Activated CD4-positive, CD25-positive, alpha-beta regulatory T cell treated with anti-CD3 and anti-CD28 coated beads, Interleukin-2, amount 50 U/mL, for 72 hours (primary cell): ENCODE measurements at places on chromosomes 1 and 21.

- no peak for DNase-seq
Measured at GRCh38 chr1:200258447-200259375, 151.1 kb downstream of the ZNF281 start.

DNA sequence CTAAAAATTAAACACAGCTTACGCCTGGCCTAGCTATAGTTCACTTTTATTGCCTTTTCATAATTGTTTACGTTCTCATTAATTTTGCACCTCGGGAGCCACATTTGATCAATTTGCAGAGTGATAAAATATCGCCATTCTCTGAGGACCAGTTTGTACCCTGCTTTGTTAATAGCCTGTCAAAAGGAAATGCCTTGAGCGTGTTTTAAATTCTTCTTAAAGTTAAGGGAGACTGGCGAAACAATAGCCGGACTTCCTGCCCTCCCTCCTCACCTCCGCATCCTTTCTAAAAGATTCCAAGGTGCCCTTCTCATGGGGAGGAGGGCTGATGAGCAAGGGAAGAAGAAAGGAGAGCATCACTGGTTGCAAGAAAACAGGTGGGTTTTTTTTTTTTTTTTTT is 271.6 kb downstream of the KCNJ6 start:
- DNase-seq, result no peak

- no peak for DNase-seq
Measured at GRCh38 chr1:1306661-1307260, 969 bp downstream of the ACAP3 start.

- DNase-seq, result peak; percentile 33
Measured at GRCh38 chr21:33069994-33070743, at the start of gene OLIG1. Gene OLIG1 (plus strand): TSS chr21:33070141. CDS start chr21:33070247, 106 bp downstream.

- no peak for DNase-seq
Measured at GRCh38 chr1:10324627-10325026, 74.2 kb upstream of the PGD start.

DNA sequence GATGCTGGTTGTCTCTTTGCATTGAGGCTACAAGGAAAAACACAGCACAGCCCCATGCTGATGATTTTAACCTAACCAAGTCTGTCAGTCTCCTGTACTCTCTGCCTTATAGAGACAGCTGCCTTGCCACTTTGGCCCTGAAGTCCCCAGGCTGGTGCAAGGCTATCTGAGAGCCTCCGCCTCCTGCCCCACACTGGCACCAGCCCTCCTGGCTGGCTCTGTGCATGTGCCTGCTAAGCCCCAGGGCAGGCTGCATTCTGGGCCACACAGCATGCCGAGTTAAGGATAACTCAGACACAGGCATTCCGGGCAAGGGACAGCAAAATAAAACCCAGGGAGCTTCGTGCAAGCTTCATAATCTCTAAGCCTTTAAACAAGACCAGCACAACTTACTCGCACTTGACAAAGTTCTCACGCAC is 910 bp downstream of the RUNX1 start:
- no peak for DNase-seq

GRCh38 chr1:217881131-217881543 is 250.0 kb downstream of the SPATA17 start:
- DNase-seq, result no peak
